ENCODE measurements at places on chromosomes 3 and 15.

DNA sequence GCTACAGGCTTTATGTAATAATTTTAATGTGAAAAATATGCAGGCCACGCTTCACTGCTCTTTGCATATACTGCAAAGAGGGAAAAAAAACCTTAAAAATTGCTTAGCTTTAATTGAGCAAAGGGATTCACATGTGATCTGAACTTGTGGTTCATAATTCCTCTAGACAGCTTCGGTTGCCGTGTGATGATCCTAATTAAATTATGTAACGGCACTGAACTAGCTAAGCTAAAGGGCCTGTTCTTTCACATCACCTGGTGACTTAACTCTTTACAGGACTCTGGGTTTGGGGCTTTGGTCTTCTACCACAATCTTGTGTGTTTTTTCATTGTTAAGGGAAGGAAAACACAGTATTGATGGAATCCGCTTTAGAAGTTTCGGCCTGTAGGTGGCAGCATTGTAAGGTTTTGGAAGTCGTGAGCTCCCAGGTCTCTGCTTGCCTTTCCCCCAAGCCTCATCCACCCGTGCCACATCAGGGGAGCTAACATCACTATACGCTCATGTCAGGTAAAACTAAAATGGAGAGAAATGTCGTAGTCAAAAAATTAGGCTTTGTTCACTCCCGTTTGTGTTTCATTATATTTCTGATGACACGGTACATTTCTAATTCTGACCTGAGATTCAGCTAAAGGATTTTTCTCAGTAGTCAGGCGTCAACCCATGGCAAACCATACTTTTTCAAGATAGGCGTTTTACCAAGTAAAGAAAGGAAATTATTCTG is 205.6 kb upstream of the DPH6 start:
- DNase-seq = peak; percentile 44

GRCh38 chr3:9837701-9838582 is 5.9 kb downstream of the RPUSD3 start:
- no peak for DNase-seq

GRCh38 chr3:72559385-72559784 is 288.9 kb downstream of the SHQ1 start:
- DNase-seq = no peak

DNA sequence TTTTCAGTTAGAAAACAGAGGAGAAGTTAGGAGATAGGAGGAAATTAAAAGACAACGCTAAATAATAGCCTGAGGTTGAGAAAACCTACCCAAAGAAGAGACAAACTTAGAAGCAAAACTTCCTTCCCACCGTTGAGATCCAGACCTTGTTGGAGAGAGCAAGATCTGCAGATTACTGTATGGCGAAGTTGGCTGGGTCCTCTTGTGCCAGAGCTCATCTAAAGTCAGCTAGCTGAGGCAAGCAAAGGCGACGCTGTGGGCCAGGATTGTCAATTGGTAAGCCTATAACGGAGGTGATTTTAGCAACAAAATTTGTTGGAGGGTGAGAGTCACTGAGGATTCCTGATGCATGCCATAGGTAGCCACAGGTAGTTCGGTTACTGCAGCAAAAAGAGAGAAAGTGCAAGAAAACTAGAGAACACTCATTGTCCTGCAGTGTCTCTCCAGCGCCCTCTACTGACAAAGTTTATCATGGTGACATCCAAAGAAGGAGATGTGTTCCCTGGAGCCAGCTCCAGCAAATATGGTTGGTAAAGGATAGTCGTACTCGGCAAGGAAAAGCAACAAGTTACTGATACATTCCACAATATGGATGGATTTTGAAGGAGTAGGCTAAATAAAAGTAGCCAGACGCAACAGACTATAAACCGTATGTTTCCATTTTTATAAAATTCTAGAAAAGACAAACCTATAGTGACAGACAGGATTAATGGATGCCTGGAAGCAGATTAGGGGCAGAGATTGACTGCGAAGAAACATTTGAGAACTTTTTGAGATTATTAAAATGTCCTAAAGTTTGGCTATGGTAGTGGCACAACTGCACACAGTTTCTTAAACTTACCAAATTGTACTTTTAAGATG is 9.8 kb upstream of the OR5K4 start:
- no peak for DNase-seq

- DNase-seq = no peak
Measured at GRCh38 chr15:67458331-67459029, 62.5 kb upstream of the C15orf61 start.

GRCh38 chr3:25784971-25785370 is 1.7 kb upstream of the NGLY1 start:
- DNase-seq = no peak

- DNase-seq = no peak
Measured at GRCh38 chr15:68797599-68798345, 22.9 kb downstream of the ANP32A start.

DNA sequence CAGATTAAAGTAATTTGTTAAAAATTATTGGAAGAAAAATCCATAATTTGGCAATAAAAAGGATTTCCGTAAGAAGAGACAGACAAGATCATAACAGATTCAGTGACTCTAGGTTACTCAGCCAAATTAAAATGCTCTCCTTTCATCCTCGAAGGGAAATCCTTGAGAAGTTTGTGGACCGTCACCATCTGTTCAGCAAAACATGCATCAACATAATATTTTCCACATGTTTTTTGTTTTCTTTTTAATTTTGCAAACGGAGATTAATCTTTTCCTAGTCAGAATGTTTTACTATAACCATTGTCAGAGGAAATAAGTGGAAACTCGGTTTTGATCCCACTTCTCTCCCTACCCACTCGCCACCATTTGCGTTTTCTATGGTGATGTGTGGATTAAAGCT is 128.3 kb downstream of the TMCO5A start:
- no peak for DNase-seq

GRCh38 chr3:72048873-72049272 is 263.9 kb upstream of the PROK2 start:
- DNase-seq = no peak

- no peak for DNase-seq
Measured at GRCh38 chr15:85839643-85840042, 44.9 kb upstream of the KLHL25 start.

DNA sequence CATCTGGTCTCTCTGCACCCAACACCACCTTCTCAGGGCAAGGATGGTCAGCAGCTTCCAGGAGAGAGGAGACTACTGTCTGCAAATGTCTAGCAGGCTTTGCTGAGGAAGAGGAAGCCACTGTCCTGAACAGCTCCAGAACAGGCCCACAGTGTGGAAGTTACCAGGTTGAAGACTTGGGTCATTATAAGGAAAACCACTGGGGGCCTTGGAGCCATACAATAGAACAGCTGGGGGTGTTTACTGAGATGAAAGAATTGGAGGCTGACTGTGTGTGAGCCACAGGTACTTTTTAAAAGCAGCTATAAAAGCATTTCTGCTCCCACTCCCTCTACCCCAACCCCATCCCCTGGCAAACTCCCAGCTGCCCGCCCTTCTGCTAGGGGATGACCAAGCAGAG is 24.2 kb downstream of the SRGAP3 start:
- no peak for DNase-seq

- no peak for DNase-seq
Measured at GRCh38 chr3:139281096-139281495, 62.7 kb upstream of the MRPS22 start.

All from stimulated activated CD4-positive, alpha-beta T cell treated with anti-CD3 and anti-CD28 coated beads, Interleukin-4, amount 100 ng/mL, for 48 hours (primary cell).